GOT3 (cell line): ENCODE measurements at places on chromosomes 11 and 22.

- DNase-seq = no peak
Observed at GRCh38 chr11:66268952-66269905, 790 bp downstream of the RAB1B start.

GRCh38 chr22:35539910-35540594 is 579 bp upstream of the RASD2 start:
- DNase-seq = no peak

DNA sequence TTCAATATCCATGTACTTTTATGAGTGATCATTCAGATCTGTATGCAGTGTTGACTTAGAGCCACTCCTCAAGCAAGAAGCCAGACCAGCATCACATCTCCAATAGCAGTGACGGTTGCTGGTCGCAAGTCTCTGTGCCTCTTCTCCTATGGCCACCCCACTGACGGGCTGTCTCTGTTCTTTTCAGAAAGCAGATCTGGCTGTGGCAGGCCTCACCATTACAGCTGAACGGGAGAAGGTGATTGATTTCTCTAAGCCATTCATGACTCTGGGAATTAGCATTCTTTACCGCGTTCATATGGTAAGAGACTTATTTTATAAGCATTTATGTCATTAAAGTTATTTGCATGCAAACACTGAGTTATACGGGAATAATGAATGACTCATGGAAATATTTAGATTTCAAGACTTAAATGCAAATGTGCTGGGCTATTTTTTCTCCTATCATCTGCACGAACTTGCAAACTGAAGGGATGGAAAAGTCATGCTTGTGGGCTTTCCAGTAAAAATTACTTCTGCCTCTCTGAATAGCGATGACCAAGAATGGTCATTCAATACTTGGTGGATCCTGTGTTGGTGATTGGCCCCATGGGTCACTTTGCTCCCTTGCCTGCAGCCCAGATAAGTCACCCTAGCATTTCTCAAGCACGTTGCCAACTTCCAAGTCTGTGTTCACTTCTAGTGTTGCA is 83.6 kb upstream of the TBCEL start:
- no peak for DNase-seq

- no peak for DNase-seq
Observed at GRCh38 chr22:32754413-32755041, 47.0 kb upstream of the TIMP3 start.

DNA sequence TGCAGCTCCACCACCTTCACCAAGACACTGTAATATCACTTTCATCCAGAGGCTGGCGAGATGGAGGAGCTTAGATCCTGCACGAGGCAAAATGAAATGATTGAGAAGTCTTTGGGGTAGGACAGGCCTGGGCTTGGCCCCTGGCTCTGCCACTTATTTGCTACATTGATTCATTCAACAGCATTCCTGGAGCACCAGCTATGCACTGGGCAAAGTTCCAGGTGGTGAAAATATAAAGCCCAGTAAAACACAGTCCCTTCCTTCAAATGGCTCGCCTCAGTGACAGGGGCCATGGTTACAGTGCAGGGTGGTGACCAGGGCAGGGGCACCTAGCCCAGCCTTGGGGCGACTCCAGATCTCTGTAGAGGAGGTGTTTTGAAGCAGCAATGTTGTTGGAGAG is 19.7 kb downstream of the ALX4 start:
- DNase-seq = no peak

GRCh38 chr11:102868339-102868738 is 6.4 kb downstream of the MMP12 start:
- no peak for DNase-seq

DNA sequence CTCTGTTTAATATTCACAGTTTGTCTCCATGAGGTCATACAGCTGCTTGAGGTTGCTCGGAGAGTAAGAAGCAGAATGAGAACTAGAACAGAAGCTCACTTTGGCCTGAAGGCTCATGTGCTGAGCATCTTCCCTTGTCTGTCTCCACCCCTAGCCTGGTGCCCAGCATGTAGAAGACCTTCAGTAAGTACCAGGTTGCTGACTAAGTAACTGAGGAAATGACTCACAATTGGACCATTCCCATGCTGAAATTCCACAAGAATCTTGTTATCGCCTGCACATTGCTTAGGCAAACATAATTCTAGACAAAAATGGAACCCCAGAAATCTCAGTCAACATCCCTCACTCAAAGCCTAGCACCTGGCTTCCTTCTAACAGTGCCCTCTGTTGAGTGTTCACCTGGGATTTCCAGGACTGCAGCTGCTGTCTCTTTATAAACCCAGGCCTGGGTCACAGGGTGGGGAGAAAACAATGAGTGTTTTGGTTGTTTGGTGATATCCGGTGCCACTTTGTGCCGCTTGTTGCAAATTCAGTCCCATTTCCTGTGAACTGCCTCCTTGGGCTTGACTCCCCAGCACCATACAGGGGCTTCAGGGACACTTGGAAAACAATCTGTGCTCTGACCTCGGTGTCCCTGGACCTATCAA is 406.8 kb downstream of the ETS1 start:
- DNase-seq = no peak

- no peak for DNase-seq
Observed at GRCh38 chr11:1140642-1141490, 16.9 kb upstream of the MUC5AC start.

DNA sequence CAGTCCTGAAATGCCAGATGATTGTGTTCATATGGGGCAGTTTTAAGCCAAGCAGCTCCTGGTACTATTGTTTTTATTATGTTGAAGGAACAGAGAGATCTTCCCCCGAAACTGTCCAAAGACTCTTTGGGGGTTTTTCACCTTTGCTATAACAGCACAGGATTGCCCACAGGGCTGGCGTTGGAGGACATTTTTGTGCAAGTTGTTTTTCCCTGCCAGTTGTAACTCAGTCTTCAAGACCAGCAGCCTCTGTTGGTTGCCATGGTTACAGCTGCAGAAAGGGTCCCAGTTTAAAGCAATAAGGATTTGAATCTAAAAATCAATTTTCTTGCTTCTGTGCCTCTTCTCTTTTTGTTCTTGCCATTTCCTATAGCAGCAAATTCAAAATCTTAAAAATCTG is 45.4 kb upstream of the YWHAH start:
- DNase-seq = no peak

- no peak for DNase-seq
Observed at GRCh38 chr22:30562366-30562765, 12.1 kb downstream of the GAL3ST1 start.

GRCh38 chr22:36383110-36383581 is 4.6 kb downstream of the MYH9 start:
- DNase-seq = no peak

DNA sequence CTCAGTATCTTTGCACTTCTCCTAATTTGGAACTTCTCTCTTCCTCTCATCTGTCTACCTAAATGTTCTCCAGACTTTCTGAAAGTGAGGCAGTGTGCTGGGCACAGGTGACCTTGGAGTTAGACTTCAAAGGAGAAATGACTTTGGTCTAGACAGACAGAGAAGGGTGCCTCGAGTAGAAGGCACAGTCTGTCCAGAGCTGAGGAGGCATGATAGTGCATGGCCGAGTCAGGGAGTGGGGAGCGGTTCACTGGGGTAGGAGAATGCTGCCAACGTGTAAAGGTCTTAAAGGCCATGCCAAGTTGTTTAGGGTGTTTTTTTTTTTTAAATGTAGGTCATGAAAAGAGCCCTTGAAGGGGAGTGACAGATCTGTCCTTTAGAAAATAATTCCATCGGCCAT is 17.3 kb upstream of the ZBTB16 start:
- no peak for DNase-seq

DNA sequence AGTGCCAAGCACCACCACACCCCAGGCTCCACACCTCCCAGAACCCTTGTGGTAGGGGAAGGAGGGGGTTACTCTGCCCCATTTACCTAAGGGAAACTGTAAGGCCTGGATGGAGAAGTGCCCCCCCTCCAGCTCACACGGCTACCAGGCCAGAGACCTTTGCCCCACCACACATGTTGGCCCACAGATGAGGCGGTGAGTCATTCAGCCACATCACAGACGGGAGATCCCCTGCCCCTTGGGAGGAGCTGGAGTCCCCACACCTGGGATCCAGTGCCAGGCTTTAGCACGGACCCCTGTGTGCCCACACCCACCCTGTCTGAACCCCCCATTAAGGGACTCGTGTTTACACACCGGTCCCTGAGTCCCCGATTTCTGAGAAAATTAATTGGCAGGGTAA is 24.9 kb downstream of the CDKN1C start:
- DNase-seq = no peak

DNA sequence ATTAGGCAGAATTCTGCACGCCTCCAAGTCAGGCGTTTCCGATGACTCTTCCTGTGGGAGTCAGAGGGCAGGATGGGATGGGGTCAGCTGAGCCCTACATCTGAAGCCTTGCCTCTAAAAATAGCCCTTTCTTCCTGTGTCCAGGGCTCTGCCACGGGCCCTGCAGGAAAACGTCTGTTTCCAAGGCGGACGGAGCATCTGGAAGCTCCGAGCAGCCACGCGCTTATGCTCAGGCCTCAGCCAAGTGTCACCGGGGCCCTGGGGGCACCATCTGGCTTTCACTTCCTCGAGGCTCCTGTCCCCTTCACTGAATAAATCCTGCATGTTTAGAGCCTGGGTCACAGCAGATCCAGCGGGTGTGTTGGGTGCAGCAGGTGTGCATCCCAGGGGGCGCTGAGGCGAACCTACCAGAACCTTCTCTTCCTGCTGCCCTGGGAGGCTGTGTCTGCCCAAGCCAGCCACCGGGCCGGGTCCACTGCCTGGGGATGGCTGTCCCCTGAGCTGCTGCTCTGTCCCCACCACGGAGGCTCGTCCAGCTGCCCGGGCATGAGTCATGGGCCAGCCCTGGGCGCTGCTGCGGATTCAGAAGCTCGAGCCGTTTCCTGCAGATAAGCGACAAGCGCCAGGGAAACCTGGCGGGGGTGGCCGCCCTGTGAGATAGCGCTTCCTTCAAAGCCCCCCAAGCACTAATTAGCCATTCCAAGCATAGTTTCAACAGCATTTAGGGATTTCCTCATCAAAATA is 32.0 kb upstream of the LINC01488 start:
- no peak for DNase-seq

GRCh38 chr22:42179616-42180015 is 49.0 kb upstream of the CYP2D6 start:
- no peak for DNase-seq

GRCh38 chr11:75325713-75326438 is 25.6 kb downstream of the ARRB1 start:
- DNase-seq = no peak

DNA sequence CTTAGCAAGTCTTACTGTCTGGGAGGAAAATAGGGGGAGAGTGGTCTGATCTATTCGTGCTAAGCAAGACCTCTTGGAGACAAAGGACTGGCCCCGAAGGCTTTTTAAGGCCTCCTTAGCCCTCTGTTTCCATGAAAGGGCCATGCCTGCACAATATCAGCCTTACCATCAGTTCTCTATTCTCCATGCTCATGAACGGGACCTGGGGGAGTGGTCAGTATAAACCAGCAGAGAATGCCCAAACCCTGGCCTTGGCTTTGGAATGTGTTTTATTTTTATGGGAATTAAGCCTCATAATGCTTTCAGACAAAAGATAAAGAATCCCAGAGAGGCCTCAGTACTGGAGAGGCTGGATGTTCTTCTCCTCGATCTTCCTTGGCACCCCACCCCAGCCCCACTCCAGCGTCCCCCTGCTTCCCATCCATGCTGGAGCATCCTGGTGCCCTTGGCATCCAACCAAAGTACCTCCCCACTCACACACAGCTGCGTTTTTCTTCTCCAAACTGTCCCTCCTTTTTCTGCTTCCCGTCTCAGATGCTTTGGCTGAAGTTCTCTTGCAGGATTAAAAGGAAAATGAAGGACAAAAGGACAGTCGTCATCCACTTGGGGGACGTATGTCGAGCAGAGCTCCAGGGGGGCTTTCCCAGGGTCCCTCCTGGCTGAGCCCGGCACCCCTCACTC is 18.6 kb downstream of the FXYD6 start:
- no peak for DNase-seq

GRCh38 chr11:45922425-45923082 is at the start of gene LARGE2:
TSS of gene LARGE2 (plus strand) at chr11:45922656. CDS start at chr11:45922883, 227 bp downstream.
- DNase-seq = no peak

DNA sequence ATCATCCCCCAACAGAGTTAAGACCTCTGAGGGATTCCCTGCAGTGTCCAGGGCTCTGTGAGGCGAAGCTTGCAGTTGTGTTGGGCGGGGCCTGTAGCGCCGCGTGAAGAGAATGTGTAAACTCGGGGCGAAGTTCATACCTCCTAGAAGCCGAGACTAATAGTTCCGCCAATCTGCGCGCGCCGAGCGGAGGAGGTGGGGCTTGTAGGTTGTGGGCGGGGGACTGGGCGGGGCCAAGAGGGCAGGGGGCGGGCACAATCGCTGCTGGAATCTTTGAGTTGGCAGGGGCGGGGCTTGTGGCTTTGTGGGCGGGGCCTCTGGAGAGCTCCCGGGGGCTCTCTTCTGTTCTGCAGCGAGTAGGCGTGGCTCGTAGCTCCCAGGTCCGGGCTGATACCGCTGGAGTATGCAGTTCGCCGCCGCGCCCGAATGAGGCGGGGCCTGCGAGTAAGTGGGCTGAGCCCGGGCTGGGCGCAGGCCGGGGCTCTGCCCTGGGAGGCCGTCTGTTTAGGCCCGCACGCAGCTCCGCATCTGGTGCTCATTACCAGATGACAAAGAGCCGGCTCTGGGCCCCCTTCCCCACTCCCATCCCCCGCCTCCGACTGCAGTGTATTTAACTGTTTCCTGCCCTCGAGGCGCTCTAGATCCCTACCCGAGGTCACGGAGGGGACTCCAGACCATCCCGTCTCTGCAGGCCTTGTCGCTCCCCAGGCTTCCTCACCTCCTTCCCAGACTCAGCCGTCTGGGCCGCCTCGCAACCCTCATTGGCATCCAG is 4.1 kb downstream of the CD248 start:
- peak; percentile 98 for DNase-seq

- DNase-seq = no peak
Observed at GRCh38 chr11:66008095-66008467, 3.7 kb upstream of the CST6 start.

GRCh38 chr22:35316751-35317150 is 17.1 kb downstream of the TOM1 start:
- DNase-seq = no peak

DNA sequence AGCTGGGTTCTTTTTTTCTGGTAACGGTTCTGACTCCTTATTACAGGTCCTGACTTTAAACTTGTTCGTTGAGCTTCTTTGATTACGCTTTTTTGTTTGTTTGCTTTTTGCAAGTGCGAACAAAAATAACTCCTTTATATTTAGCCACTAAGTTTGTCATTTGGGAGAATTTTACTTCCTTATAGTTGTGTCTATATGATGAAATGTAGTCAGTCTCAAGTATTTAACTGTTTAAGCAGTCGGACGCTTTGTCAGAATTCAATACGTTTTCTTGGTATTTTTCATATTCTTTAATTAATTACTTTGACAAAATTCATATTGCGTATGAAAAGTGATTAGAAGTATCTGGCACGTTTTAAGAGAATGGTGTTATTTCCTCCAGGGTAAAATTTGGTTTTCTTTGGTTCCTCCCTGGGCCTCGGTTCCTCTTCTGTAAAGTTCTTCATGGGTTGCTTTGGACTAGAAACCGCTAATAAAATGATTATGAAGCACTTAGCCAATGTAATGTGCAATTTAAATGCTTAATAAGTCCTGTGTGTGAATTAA is 1.3 kb downstream of the CBL start:
- no peak for DNase-seq

DNA sequence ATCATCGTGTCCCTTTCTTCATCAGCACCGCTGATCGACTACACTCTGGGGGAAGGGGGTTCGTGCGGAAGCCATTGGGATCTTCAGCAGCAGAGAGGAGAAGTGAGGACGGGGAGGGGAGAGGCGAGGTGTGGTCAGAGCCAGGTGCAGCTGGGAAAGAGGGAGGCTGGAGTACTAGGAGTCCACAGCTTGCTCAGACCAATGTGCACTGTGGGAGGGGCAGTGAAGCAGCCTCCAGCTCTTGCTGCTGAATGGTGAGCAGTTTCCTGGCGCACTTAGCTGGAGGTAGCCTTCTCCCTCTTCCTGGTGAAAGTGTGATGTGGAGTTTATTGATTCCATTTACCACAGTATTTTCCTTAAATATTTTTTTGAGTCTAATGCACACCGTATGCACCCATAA is 99.0 kb upstream of the NECTIN1 start:
- no peak for DNase-seq
